ENCODE measurements at places on chromosomes 2 and 18. TPM values are rescaled to one million over a fixed set of nuclear protein-coding genes. Genes with fewer than 3 reads are reported as not detected.
A peak's percentile ranks its signal among the peaks of the same experiment; 100 is the strongest.

GRCh38 chr18:77141401-77142118 lies 9.0 kb upstream of the MBP start:
- no peak for DNase-seq

- DNase-seq, result no peak
These were observed 109.6 kb upstream of the UNC80 start for GRCh38 chr2:209662021-209662420.

Gene HRH4
- total RNA-seq, result 0.37 TPM

DNA sequence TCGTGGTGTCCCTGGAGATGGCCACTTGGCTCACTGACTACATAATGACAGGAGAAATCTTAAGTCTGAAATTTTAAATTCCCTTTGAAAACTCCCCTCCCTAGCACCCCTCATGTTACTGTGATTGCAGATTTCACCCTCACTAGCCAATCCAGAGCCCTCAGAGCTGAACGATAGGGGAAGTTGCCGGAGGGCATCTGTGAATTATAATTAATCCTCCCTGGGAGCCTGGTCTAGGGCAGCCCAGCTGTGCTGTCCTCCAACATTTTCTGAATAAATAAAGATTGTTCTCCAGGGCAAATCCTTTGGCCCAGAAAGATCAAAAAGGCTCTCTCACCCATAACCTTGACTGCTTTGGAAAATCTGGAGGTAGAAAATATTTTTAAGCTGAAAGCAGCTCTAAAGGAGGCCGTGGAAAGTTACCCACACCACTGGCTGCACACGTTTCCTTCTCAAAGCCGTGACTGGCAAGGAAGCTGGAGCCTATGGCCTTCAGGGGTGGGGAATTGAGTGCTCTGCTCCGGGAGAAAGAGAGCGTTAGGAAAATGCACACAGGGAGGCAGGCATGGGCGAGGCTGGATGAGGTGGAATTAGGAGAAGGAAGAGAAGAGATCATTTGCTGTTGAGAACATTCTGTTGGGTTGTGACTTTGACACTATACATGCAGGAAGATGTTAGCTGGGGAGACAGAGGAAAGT lies 68.9 kb upstream of the CNGA3 start:
- DNase-seq, result no peak

- DNase-seq, result no peak
These were observed 60.1 kb downstream of the ABCG8 start for GRCh38 chr2:43898838-43899346.

- no peak for DNase-seq
These were observed 77.3 kb downstream of the TEX51 start for GRCh38 chr2:126975671-126976655.

Gene TET3
- 22.3 TPM for total RNA-seq

- no peak for DNase-seq
These were observed 2.4 kb upstream of the CHST10 start for GRCh38 chr2:100419915-100420314.

DNA sequence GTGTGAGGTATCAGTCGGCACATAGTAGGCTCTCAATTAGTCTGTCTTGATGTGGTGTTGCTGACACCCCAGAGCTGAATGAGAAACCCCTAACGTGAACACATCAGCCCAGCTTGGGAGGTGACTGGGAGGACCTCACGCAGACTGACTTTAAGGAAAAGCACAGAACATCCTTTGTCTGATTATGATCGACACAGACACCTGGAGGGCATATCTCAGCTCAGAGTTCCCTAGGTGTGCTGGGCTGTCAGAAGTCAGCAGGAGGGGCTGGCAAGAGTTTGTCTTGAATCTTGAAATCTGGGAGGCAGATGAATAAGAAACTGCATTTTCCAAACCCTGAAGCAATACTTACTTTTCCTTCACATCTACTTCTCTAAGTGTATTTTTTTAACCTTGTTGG lies 16.8 kb upstream of the MYCN start:
- no peak for DNase-seq

Gene C1GALT1C1L
- total RNA-seq, result not detected

- peak; percentile 79 for DNase-seq
These were observed 34.9 kb downstream of the C18orf54 start for GRCh38 chr18:54392543-54393023.

DNA sequence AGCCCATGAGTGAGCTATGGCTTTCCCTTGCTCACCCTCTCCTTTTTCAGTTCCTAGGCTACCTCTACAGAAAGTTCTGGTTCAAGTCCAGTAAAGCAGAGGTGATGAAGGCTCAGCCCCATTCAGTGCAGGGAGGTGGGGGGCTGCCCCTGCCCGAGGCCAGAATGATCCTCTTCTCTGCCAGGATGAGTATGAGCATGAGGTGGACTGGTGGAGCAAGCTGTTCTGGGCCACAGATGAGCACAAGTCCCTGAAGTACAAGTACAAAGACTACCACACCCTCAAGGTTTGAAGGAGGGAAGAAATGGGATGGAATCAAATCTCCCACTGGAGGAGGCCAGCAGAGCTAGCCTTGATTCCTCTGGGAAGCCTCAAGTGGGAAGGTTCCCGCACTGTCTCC lies 42.4 kb downstream of the LMAN2L start:
- DNase-seq, result no peak

Gene GLI2
- total RNA-seq, result not detected

DNA sequence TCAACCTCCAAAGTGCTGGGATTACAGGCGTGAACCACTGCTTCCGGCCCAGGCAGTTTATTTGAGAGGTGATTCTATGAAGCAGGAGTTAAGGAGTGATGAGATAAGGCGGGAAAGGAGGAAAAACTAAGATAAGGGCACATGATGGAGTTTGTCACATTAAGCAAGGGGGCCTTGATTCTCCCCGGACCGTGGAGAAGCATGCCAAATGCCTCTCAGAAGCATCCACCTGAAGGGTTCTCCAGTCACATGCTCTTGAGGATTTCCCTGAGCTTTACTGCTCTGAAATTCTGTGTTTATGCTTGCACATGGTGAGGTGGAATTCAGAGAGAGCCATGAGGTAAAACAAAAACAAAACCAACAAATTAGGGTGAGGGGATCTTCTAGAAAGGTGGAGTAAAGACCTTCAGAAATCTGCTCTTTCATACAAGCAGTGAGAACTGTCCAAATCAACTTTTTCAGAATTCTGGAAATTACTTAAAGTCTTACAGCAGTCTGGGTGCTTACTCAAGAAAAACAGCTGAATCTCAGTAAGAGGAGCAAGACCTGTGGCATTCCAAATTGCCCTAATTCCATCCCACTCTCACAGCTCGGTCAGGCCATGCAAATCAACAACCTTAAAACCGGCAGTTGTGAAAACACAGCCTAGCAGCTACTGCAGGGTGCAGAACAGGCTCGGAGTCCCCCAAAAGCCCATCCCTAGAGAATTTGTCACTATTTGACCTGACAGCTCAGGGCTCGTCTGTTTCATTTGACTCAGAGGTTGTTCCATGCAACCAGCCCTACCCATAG lies 69.1 kb upstream of the CTLA4 start:
- DNase-seq, result no peak

- no peak for DNase-seq
These were observed 128.0 kb upstream of the MSH6 start for GRCh38 chr2:47654790-47655562.

GRCh38 chr2:27715318-27716210 lies 51.9 kb downstream of the SLC4A1AP start:
- DNase-seq, result peak; percentile 89

GRCh38 chr2:8538531-8538930 lies 143.3 kb upstream of the ID2 start:
- DNase-seq, result no peak

DNA sequence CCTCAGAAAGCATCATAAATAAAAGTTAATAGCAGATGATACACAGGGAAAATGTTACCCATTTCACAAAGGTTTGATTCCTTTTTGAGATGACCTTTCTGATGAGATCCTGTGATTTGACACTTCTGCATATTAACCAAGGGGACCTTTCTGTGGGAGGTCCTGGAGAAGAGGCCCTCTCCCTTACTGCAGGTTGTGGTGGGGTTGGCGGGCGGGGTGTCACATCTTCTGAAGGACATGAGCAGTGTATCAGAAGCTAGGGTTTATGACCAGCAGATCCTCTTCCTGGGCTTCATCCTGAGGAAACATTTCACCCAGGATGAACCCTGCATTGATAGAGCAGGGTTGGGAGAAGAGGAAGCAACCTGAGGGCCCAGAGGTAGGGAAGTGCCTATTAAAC lies 37.2 kb upstream of the SCLY start:
- DNase-seq, result no peak

Gene RBM44
- 2.4 TPM for total RNA-seq

DNA sequence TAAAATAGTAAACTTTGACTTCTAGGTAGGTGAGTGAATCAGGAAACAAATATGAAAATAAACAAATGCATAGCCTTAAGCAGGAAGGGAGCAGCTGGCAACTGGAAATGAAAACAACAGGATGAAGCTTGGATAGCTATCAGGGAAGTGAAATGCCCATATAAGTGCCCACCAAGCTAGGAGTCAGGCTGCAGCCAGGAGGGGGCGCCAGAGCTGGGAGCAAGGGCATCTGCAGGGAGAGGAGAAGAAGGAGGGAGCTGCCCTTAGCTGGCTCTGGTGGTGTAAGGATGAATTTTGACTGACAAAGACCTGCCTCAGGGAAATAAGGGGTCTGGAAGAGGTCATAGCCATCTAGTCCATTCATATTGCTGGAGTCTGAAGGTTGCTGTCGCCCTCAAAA lies 298.3 kb downstream of the TDRD15 start:
- peak; percentile 10 for DNase-seq

Gene GKN1
- 867 TPM for total RNA-seq

GRCh38 chr2:25293958-25294562 lies 47.7 kb downstream of the DNMT3A start:
- DNase-seq, result no peak

Gene NGEF
- 16.9 TPM for total RNA-seq

DNA sequence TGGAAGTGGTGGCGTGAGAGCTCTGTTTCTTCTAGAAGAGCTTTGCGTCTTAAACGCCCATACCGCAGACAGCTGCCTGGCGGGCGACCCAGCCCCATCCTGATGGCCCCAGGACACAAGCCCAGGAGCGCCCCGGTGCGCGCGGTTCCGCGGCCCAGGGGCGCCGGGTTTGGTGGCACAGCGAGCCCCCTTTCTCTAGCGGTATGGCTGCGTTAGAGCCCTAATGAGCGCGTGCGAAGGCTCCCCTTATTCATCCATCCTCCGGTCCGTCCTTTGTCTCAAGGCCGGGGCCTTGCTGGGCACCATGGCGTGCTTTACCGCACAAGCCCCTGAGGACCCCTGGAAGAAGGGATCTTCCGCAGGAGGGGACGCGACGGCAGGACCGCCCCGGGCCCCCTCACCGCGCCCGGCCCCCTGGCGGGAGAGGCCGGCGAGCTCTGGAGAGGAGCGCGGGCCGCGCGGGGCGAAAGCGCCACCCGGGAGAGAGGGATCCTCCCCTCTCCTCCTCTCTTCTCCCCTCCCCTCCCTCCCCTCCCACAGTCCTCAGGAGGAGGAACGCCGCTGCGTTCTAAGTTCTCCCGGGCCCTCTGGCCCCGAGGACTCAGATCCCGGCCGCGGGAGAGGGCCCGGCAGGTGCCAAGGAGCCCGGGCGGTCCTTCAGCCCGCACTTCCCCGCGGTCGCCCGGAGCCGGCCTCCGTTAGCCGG lies 626 bp upstream of the SLC1A4 start:
- DNase-seq, result peak; percentile 90

DNA sequence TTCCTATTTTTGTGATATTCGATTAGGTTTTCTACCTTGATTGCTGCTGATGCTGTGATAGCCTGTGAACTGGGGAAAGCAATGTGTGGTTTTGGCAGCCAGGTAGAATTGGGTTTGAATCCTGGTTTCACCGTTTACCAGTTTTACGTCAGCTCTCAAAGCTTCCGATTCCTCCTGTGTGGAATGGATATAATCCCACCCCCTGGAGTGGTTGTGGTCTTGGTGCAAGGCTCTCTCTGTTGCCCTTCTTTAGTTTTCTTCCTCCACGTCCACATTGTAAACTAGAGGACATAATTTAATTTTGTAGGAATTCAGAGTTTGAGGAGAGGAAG lies 45.0 kb downstream of the PHLPP1 start:
- no peak for DNase-seq

Gene DUSP28
- total RNA-seq, result 1.8 TPM

Gene DIPK1C
- total RNA-seq, result not detected

Gene HOXD13
- total RNA-seq, result not detected

DNA sequence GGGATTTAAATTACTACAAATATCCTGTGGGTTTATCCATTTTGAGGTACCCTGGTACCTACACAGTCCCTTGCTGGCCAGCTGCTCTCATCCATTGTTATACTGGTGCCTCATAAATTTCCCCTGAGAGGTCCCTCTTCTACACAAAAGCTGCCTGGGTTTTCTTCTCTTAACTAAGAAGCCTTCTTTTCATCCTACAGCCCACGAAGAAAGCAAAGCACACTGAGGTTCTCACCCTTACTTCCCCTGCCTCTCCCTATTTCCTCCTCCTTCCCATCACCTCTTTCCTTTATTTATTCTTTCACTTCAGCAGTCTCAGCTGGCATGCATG lies 154.9 kb downstream of the CSRNP3 start:
- no peak for DNase-seq

DNA sequence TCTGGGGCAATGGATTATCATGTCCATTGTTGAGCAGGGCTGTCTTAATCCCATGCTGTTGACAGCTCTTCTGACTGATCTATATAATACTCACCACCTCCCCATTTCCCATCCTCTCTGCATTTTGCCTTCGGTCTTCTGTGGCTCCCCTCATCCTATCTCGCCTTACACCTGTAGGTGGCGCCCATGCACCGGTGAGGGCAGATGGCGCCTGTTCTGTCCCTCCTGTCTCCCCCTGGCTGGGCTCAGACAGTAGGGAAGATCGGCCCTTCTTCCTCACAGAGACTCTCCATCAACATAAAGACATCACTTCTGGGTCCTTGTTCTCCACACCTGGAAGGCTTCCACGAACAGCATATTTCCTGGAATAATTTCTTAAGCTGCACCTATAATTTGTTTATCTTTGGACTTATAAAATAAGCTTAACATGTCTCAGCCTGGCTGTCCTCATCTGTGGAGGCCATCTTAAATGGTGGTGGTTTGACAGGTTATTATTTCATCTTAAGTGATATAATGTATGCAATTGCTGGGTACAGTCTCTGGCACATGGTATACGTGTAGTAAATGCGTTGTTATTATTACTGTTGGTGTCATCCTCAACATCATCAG lies 10.9 kb upstream of the CDH20 start:
- peak; percentile 44 for DNase-seq

Gene BUB1
- 9.6 TPM for total RNA-seq

DNA sequence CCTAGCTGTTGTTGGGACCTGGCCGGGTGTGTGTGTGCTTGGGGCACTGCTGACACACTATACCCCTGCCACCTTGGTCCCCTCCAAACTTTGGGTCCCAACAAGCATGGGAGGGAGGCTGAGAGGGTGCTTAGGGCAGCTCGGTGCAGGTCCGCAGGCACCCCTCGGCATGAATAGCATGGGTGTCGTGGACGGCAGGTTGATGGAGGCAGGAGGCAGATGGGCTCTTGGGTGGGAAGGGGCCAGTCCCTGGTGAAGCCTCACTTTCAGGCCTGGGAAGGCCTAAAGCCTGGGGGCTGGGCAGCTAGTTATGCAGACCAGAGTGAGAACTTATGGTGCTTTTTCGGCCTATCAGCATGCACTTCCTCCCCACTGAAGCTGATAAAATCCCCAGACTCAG lies 164.2 kb downstream of the CDH19 start:
- DNase-seq, result no peak

Gene CNRIP1
- total RNA-seq, result 22.4 TPM

Gene ATG9A
- total RNA-seq, result 23.1 TPM

GRCh38 chr2:97831121-97831520 lies 117.7 kb downstream of the ZAP70 start:
- no peak for DNase-seq

GRCh38 chr2:130251535-130251872 lies 53.3 kb upstream of the TUBA3E start:
- DNase-seq, result no peak

Gene SERPINB3
- 1.8 TPM for total RNA-seq
